ENCODE measurements at places on chromosomes 4 and X.

- no peak for DNase-seq
These were observed 100.8 kb upstream of the LIMCH1 start for GRCh38 chr4:41437111-41437536.

DNA sequence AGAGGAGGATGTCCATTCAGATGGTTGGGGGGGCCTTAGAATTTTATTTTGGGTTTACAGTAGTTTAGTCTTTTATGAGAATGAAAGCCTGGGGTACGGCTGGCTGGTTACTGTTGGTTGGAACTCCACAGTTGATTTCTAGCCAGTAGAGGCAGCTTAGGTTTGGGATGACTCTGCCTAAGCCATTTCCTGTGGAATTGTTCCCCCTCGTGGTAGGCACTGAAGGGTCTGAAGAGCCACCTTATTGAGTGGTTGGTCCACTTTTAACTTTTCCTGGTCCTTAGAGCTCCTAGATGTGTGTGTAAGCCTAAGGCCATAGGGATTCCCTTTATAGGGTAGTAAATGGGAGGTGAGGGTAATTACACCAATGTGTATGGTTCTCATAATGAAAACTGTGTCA lies 19.7 kb downstream of the SPIN3 start:
- DNase-seq = no peak

GRCh38 chrX:574830-575229 lies 55.8 kb upstream of the SHOX start:
- no peak for DNase-seq

DNA sequence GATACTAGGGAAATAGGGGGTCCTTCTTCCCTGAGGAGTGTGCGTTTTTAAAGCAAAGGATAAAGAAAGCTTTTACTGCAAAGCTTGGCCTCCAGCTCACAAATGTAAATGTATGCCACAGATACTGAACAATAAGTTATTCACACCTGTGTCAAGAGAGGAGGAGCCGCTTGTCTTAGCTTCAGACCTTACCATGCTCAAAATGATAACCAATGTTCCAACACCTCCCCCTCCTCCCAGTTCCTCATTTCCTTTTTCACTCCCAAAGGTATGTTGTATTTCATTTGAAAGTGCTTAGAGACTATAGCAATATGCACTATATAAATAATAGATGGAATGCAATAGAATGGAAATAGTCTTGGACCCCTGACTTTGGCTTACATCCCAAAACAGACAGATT lies 47.0 kb upstream of the RAPGEF2 start:
- no peak for DNase-seq

All from stimulated activated CD8-positive, alpha-beta memory T cell treated with anti-CD3 and anti-CD28 coated beads, Interleukin-15, amount 100 ng/mL, for 24 hours (primary cell).